NCI-H446 (cell line): ENCODE measurements at places on chromosomes 13 and 19.

DNA sequence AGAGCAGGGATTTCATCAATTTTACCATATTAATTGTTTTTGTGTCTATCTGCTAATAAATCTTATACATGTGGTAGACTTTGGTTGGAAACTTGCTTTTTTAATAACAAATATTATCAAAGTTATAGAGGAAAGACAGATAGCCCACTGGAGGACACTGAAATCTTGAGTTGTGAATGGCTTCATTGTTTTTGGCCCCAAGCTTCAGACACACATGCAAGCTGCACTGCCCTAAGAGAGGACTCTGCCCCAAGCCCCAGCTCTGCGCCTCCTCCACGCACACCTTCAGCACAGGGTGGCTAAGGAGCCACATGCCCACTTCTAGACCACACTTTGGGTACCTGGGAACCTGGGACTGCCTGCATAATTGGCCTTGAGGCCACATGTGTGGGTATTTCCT is 35.2 kb downstream of the RCBTB2 start:
- DNase-seq = no peak

GRCh38 chr19:1925544-1925943 is 15.4 kb upstream of the CSNK1G2 start:
- no peak for DNase-seq

DNA sequence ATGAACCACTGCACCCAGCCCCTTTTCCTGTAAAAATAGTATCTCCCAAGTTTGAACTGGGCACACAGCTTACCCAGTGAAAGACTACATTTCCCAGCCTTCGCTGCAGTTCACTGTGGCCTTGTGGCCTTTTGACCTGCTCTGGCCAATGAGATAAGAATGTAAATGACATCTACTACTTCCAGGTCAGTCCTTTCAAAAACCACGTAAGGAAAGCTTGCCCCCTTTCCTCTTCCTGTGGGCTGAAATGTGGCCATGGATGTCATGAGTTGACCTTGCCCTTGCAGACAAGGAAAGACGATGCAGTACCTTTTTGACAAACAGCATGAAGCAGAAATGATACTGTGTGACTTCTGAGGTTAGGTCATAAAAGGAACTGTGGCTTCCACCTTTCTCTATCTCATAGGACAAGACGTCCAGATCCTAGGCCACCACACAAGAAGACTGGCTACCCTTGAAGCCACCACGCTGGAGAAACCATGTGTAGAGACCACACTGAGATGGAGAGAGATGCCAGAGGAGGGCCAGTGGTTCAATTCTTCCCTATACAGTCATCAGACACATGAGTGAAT is 19.9 kb downstream of the ACER1 start:
- DNase-seq = no peak

- no peak for DNase-seq
Measured at GRCh38 chr13:33101835-33102234, 85.6 kb downstream of the KL start.

DNA sequence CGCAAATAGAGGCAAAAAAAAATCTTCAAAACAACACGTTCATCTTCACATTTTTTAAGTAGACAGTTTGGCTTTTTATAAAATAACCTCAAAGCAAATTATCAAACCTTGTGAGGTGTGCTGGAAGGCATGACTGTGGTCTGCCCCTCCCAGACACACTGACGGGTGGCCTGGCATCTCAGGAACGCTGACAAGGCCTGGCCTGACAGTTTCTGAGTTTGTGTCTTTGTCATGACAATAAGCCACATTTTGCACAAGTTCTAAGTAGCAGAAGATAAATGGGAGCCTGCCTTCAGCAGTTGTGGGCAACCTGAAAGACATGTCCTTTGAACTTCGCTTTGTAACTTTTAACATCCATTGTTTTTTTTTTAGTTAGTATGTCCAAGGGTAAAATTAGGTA is 38.5 kb downstream of the SOX21 start:
- no peak for DNase-seq

DNA sequence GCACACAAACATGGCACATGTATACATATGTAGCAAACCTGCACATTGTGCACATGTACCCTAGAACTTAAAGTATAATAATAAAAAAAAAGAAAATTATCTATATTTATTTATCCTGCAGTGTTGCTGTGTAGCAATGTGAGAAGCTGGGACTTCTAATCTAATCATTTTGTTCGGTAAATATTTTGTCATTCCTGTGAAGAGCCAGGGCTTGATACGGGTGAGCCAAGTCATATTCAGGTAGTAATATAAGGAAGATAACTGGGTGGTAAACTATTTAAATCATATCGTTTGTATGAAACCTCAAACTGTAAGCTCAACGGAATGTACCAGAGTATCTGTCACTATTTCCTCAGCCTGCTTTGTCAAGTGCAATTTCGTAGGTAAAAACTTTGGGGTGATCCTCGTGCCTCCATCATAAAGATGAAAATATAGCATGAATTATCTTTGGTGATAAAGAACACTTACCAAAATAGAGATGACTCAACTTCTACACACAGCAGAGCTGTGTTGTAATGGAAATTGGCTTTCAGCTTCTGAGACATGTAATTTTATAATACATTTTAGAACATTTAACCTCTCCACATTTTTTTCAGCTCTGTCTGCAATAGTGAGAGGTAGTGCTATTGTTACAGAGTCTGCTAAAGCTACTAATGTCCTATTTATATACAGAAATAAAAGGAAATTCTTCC is 92.9 kb downstream of the PCDH9 start:
- no peak for DNase-seq

- peak; percentile 26 for DNase-seq
Measured at GRCh38 chr19:8423817-8424223, 10.7 kb downstream of the MARCHF2 start.

- DNase-seq = no peak
Measured at GRCh38 chr13:36331280-36331679, 14.9 kb downstream of the SPART start.

GRCh38 chr13:51321836-51322235 is 17.7 kb upstream of the SERPINE3 start:
- no peak for DNase-seq

DNA sequence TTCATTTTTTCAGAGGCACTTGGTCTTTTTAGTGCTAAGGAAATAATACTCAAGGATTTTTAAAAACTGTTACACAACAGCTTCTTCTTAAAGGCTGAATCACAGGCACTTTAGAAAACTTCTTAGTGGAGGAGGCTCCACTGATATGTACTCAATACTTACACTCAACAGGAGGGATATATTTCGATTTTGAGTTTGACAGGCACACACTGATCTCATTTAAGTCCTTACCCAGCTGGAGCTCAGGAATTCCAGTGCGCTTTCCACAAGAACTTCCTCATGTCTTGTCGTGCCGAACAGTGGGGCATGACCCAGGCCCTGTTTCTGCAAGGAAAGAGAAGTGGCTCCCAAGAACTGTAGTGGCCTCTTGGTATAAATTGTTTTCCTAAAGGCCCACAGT is 103.8 kb downstream of the RGCC start:
- DNase-seq = no peak

DNA sequence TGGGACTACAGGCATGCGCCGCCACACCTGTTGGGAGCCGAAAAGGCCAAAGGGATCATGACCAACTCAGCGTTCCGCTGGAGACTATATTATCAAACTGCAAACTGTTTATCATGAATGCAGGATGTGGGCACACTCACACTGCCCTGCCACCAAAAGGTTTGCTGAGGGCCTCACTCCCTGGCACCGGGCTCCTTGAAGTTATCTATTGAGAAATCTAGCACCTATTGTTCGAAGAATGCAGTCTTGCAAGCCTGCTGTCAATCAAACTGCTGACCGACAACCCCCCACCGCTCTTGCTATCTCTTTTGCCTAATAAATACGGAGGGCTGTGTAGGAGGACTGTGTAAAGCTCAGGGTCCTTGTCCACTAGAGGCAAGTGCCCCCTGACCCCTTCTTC is 5.2 kb upstream of the ZNF836 start:
- no peak for DNase-seq

DNA sequence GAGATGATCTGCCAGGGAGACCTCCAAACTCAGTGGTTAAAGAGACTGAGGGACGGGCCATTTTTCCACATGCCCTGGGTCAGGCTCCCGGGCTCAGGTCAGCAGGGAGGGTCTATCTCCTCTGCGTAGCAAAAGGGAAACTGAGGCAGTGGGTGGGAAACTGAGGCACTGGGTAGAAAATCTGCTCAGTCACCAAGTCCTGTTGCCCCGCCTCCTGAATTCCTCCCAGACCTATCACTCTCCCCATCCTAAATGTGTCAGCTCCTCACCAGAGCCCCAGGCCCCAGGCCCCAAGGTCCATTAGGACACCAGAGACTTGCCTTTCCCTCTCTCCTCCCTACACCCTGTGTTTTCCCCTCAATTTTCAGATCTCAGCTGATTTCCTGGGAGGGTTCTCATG is 2.4 kb downstream of the CD320 start:
- DNase-seq = no peak

GRCh38 chr13:44128552-44129001 is 245.0 kb upstream of the SERP2 start:
- peak; percentile 38 for DNase-seq

- no peak for DNase-seq
Measured at GRCh38 chr13:42364613-42365000, 92.7 kb downstream of the AKAP11 start.

DNA sequence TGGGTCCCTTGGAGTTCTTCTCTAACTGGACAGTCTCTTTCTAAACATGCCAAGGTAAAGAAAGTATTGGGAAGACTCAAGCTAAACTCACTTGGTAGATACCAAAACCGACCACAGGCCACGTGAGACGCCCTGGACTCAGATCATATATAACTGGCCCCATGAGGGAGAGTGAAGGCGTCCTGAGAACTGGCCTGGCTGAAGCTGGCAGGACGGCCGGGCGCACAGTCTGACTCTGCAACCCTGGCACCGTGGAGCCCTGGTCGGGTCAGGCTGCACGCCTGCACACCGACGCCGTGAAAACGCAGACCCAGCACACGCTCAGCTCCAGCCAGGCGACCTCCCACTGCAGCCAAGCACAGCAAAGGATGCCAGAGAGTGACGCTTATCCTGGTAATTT is 122.5 kb upstream of the SPACA7 start:
- no peak for DNase-seq

GRCh38 chr19:14556662-14557188 is 15.1 kb downstream of the NDUFB7 start:
- peak; percentile 39 for DNase-seq

DNA sequence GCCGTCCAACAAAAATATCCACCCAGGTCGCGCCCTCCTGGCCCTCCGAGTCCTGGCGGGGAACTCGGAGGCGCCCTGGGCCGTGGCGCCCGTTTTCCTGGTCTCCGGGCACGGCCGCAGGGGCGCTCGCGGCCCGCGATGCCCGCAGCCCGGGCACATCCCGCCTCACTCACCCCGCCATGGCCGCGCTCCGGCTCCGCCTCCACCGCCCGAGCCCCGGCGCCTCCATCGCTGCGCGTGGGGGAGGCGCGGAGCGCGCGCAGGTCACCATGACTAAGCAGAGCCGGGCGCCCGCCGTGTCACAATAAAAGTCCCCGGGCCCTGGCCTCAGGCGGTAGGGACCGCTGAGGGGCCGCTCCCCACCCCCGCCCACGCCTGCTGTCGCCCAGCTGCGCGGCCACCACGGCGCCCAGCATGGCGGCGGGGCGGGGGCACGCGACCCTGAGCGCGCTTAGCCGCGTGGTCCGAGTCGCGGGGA is 593 bp downstream of the KEAP1 start:
- peak; percentile 86 for DNase-seq

GRCh38 chr13:86554066-86554465 is 754.8 kb upstream of the SLITRK6 start:
- no peak for DNase-seq

- DNase-seq = no peak
Measured at GRCh38 chr13:96532804-96533203, 442.9 kb downstream of the HS6ST3 start.

- no peak for DNase-seq
Measured at GRCh38 chr19:13234518-13234917, 84.3 kb downstream of the IER2 start.

DNA sequence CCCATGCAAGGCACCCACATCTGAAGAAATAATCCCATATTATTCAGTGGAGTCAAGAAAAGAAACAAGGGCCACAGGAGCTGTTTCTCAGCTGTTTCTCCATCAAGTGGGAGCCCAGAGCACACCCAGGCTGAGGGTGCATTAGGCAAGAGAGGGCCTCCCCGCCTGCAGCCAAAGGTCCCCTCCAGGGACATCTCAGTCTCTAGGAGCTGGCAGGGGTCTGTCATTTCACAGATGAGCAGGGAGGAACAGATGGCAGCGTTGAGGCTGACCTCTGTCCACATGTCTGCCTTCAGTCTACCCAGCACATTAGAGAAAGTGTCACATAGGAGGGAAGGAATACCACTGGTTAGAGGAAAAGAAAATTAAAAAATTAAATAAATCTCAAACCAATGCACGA is 157.7 kb downstream of the ZNF536 start:
- DNase-seq = peak; percentile 47

DNA sequence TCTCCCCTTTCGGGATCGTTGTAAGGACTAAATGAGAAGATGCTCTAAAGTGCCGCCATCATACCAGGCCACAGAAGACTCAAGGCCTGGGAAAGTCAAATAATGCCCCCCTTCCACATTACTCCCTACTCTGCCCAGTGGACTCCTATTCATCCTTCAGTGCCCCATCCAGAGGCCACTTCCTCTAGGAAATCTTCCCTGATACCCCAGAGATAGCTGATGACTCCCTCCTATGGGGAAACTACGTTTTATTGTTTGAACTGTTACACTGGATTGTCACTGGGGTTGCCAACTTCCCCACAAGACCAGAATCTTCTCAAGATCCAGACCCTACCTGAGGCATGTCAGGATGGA is 14.2 kb downstream of the MEIS3 start:
- DNase-seq = no peak

DNA sequence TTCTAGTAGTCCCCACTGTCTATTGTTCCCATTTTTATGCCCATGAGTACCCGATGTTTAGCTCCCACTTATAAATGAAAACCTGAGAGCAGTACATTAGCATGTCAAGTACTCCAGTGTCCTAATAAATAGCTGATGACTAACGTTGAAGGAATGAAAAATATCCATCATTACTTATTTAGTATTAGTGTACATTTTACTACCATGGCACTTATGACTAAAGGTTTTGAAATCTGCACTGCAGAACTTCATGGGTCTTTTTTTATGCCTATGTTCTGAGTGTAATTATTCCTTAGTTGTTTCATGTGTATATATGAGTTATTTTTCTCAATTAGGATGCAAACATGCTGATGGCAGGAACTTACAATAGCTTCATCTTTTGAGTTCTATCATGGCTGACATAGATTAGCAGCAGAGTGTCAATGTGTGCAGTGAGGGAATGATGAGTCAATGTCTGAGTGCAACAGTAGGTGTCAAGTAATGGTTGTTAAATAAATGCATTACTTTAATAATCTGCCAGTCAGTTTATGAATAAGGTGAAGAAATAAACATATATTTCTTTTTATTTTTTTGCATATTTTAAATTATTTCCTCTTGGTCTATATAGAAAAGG is 188.4 kb downstream of the ITGBL1 start:
- DNase-seq = no peak

GRCh38 chr19:55058781-55059610 is 4.0 kb downstream of the RDH13 start:
- no peak for DNase-seq
